Neural progenitor cell (in vitro differentiated cells): ENCODE measurements at places on chromosomes 1 and 21.

DNA sequence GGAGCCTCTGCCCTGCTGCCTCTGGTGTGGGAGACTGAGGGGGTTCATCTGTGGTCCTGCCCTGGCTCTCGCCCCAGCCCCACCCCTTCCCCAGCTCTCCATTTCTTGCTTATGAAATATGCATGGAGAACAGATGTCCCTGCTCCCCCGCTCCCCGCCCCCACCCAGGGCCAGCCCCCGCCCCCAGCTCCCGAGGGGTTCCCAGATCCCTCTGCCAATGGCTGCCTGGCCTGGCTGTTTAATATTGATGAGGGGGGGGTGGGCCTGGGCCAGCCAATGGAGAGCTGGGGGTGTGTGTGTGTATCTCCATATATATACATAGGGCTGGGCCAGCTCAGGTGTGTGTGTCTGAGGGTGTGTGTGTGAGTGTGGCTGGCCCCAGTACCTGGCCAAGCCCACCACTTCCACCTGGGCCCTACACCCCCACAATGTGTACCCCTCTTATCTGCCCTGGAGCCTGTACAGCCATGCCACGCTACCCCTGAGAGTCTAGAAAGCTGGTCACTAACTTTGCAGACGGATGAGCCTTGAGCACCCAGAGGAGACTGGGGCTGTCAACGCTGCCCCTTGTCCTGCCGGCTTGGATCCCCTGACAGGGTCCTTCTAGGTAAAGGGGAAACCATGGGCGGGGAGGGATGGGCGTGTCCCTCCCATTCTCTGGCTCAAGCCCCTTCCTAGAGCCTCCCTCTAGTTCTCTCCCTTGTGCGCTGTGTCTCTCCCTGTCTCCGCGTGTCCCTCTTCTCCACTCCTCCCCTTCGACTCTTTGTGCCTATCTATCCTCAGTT lies at the start of gene NHLH1:
NHLH1 (plus strand) TSS at position 341 of the 785 bp plus-strand sequence. CDS start 3,661 bp downstream, outside the sequence.
- no peak for DNase-seq

- DNase-seq: peak; percentile 82
These were observed 66.2 kb upstream of the IRF2BP2 start for GRCh38 chr1:234676103-234676594.

GRCh38 chr1:30417001-30417700 lies 306.2 kb downstream of the MATN1 start:
- DNase-seq: no peak

DNA sequence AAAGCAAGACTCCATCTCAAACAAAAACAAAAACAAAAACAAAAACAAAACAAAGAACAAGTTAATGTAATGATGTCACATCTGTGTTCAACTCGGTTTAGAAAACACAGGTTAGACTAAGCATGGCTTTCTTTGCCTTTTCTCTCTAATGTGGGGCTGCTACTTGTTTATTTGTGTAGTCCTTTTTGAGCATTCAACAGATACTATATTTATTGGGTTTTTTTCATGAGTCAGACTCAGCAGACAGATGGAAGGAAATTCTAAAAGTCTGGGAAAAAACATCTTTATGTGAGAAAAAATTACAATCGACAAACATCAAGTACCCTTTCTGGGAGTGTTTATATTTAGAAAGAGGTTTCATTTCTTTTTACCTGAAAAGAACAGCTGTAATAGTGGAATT lies 22.3 kb upstream of the OTUD3 start:
- no peak for DNase-seq

GRCh38 chr1:44251989-44252671 lies 38.9 kb downstream of the DMAP1 start:
- no peak for DNase-seq

DNA sequence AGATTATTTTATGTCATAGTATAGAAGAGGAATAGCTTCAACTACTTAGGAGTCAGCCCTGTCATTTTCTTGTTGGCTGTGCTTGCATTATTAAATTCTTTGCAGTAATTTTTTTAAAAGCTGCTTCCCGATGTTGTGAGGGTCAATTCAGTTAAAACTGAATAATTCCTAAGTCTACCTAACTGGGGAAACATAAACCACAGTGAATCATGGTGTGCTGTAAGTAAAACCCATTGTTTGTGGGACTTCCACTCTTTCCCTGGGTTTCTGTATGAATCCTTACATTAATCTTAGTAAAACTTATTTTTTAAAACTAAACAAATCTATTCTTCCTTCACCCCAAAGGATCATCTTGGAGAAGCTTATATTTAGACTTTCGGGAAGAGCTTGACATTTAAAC lies 4.4 kb downstream of the SUCO start:
- DNase-seq: no peak

- DNase-seq: no peak
These were observed 27.2 kb downstream of the ADAMTS5 start for GRCh38 chr21:26939601-26940111.
